Activated naive CD8-positive, alpha-beta T cell treated with anti-CD3 and anti-CD28 coated beads for 36 hours (primary cell): ENCODE measurements at places on chromosomes 4 and X.

DNA sequence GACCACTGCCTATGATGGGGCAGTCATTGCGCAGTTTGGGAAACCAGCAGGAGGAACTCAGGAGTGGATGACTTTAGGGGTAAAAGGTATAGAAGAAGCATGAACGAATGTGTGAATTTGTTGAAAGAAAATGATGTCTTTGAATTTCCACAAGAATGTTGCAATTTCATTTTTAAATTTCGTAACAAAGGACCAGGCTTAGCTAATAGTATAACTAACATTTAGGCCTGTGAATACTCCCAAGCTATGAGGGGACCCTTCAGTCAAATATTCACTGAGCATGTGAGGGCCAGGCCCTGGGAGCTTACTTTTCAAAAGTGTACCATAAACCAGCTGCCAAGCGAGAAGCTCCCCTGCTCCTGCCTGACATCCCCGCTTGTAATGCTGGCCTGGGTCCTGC, 5.3 kb downstream of the MPC1L start:
- no peak for DNase-seq

GRCh38 chr4:38948551-38948950, 80.9 kb downstream of the FAM114A1 start:
- DNase-seq = no peak

DNA sequence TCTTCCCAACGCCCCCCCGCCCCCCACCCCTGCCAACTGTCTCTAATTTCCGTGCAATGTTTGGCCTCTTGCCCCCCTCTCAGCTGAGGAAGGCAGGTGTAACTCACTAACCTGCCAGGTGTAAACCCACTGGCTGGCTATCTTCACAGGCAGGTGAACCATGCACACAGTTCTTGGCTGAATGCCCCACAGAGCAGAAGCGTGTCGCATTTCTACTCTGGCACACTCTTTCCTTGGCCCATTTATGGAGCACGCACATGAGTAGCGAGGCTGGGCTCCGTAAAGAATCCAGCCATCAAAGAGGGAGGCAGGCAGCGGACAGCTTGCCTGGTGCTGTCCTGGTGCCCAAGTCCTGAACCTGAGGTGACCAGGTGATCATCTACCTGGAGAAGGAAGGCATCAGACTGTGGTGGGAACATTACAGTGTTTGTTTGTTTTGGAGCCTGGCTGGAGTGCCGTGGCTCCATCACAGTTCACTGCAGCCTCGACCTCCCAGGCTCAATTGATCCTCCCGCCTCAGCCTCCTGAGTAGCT, 39.2 kb upstream of the CRMP1 start:
- no peak for DNase-seq

DNA sequence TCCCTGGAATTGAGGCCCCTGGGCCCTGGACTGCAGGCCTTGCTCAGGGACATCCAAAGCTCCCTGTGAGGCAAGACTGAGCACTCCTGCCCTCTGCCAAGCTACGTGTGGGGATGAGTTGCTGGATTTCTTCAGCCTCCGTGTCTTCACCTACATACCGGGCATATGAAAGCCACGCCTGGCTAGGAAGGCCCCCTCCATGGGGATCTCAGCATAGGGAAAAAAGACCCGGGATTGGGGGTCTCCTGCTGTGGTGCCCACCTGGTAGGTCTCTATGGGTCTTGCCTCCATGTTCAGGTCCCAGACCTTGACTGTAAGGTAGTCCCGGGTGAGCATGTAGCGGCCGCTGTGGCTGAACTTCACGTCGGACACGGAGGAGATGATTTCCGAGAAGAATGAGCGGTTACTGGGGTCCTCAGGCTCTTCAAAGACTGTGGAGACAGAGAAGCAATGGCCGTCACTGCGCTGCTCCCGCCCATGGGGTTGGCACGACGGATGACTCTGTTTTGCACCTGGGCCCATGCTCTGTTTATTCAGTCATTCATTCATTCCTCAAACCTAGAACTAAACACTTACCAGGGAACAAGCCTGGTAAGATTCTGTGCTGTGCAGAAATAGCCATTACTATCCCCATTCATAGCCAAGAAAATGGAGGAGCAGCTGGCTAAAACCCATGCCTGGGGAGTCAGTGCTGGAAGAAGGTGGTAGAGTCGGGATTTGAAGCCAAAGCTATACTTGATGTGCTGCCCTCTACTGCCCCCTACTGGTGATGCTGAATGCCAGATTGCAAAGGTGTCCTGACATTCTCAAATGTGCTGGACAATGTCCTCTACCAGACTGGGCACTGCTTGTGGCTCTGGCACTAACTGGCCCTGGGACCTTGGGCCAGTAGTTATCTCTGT, 63.9 kb downstream of the WFS1 start:
- no peak for DNase-seq

- no peak for DNase-seq
Measured at GRCh38 chrX:14505648-14506047, 23.7 kb upstream of the GLRA2 start.

- DNase-seq = no peak
Measured at GRCh38 chr4:149995134-149995756, 83.0 kb upstream of the DCLK2 start.

DNA sequence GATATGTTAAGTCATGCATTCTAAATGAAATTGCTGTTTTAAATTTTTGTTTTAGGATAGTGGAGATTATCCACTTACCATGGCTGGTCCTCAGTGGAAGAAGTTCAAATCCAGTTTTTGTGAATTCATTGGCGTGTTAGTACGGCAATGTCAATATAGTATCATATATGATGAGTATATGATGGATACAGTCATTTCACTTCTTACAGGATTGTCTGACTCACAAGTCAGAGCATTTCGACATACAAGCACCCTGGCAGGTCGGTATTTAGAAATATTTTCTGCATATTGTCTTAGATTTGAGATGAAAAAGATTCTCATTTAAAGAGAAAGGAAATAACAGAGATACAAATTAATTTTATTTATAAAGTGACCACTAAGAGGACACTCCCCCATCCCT, 83.6 kb downstream of the STAG2 start:
- no peak for DNase-seq

GRCh38 chr4:37615720-37616063, 70.5 kb downstream of the RELL1 start:
- DNase-seq = no peak

DNA sequence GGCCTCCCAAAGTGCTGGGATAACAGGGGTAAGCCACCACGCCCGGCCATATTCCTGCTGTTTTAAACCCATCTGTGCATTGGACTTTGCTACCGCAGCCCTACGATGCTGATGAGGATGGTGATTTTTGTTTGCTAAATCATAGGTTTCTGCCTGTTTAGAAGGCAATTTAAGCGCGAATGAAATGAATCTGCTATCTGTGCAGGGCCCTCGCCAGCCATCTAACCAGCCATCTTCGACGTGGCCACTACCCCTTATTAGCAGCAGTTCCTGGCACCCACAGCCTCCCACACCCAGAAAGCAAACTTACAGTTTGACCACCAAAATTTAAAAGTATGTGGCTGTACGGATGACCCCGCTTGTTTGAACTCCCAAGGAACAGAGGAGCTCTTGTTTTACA, 178.5 kb downstream of the SHOX start:
- no peak for DNase-seq

- DNase-seq = no peak
Measured at GRCh38 chr4:140238351-140239056, 84.5 kb upstream of the MAML3 start.

GRCh38 chr4:156961196-156962057, 10.2 kb downstream of the PDGFC start:
- no peak for DNase-seq

DNA sequence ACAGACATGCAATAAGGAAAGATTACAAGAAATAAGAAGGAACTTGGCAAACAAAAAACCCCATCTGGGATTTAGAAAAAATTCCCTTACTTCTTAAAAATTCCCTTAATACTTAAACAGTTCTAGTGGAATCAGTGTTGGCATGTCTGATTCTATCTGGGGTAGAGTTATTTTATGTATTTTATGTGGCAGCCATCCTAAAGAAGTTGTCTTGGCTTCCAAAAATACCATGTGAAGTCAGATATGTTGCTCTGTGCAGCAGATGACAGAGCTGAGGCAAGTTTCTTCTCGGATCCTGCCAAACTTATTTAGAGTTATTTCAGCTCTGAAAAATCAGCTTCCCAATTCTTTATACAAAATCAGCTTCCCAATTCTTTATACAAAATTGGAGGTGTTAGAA, 14.7 kb downstream of the YY2 start:
- DNase-seq = no peak

GRCh38 chr4:145731028-145731427, 51.1 kb downstream of the C4orf51 start:
- DNase-seq = no peak

GRCh38 chr4:95204267-95204844, 344.4 kb downstream of the UNC5C start:
- no peak for DNase-seq

DNA sequence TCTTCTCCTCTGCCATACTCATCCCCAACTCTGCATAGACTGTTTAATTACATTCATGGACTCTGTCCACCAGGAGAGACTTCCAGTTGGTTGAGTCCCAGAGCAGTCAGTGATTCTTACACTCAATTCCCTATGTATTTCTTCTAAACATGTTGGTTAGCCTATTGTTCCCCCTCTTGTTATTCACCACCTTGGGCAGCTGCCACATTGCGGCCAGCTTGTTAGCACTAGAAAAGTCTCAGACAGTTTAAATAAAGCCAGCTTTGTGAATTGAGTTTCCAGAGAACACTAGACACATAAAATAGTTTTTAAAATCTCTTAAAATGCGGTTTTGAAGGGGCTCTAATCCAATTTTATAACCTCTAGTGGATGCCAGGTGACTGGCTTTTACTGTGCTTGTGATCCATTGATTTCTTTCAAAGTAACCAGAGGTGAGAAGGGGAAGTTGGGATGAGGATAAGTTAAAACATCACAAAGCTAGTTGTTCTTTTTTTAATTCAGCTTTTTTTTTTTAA, 827.7 kb downstream of the FSTL5 start:
- DNase-seq = no peak

DNA sequence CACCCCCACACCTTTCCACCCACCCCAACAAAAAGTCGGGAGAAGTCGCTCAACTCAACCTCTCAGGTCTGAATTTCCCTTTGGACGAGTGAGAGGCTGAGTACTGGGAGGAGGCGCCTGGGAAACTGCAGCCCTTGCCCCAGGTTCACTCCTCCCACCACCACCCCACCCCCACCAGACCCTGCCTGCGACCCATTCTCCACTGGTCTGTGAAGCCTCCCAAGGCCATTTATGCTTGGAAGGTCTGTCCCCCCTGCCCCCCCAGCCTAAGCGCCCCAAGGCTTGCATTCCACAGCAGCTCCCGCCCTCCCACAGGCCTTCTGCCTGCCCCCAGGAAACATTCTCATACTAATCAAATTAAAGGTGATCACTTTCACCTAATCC, 27.2 kb downstream of the ELF4 start:
- no peak for DNase-seq

DNA sequence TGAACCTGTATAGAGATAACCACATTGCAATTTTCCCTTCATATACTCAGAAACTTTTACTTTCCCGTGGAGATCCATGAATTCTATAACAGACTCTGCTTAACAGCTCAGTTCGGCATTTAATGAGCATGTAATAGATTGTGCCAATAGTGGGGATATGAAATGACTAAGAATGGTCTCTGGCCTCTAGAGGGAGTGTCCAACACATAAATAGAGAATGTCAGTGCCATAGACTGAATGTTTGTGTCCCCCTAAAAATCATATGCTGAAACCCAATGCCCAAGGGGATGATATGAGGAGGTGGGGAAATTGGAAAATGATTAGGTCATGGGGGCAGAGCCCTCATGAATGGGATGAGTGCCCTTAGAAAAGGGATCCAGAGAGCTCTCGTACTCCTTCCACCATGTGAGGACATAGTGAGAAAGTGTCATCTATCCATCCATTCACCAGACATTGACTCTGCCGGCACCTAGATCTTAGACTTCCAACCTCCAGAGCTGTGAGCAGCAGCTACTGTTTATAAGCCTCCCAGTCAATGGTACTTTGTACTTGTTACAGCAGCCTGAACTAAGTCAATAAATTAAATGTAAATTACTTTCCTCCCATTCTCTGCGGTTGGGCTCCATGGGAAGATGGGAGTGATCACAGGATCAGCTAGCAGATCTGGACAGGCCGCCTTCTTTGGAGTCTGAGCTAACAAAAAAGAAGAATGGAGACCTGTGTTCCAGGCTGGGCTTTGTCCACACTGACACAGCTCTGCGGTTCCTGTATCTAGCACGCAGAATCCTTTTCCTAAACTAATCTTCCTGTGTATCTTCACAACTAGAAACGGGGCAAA, 28.1 kb upstream of the HPSE start:
- DNase-seq = no peak

- no peak for DNase-seq
Measured at GRCh38 chr4:78464265-78464664, 87.3 kb upstream of the ANXA3 start.

DNA sequence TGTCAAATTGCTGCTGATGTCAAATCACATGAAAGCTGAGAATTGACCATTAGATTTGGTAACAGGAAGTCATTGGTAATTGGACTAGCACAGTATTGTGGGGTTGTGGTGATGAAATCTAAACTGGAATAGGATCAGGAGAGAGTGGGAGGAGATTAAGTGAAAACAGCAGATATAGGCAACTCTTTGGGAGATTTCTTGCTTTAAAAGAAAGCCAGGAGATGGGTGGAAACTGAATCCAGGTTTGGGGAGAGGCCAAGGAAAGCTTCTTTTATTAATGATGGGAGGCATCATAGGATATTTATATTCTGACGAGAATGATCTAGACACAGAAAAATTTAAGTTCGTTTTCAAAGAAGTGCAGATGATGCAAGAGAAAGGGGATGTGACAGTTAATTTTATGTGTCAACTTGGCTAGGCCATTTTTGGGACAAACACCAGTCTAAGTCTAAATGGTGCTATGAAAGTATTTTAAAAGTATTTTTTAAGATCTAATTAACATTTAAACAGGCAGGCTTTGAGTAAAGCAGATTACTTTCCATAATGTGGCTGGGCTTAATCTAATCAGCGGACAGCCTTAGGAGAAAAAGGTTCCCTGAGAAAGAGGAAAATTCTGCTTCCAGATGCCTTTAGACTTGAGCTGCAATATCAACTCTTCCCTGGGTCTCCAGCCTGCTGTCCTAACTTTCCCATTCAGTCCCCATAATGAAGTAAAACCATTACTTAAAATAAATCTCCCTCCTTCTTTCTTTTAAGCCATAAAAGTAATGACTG, 24.7 kb downstream of the SEC24D start:
- no peak for DNase-seq

DNA sequence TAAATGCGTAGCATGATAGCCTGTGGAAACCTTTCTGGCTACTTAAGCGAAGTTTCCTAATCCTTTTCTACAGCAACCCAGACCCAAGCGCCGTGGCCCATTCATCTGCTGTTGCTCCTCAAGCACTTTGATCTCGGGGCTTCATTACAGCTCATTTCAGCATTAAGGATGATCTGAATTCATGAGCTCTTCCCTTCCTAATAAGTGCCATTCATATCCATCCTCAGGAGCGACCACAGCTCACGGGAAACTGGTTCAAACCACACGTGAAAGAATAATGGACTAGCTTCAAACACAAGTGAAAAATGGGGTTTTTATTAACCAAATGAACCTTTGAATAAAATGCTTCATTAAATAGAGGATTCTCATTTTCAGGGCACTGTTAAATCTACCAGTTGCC, 202.6 kb upstream of the LEF1 start:
- no peak for DNase-seq
